ENCODE measurements at places on chromosomes 3 and 15. TPM values are rescaled to one million over a fixed set of nuclear protein-coding genes. Genes with fewer than 3 reads are reported as not detected.

- no peaks in the 10 kb centered on the region for H3K4me1 ChIP-seq
- no peaks in the 10 kb centered on the region for H3K36me3 ChIP-seq
- no peaks in the 10 kb centered on the region for H3K27me3 ChIP-seq
- DNase-seq: peak; percentile 43
Observed at GRCh38 chr3:104460477-104461406, 906.0 kb upstream of the ALCAM start.

GRCh38 chr3:46393554-46394434 lies 13.1 kb downstream of the CCR5AS start:
- no peak overlapping the region for H3K4me3 ChIP-seq
- H3K27me3 ChIP-seq: no peaks in the 10 kb centered on the region
- H3K36me3 ChIP-seq: no peaks in the 10 kb centered on the region
- H3K4me1 ChIP-seq: no peaks in the 10 kb centered on the region
- H3K27ac ChIP-seq: no peak overlapping the region

DNA sequence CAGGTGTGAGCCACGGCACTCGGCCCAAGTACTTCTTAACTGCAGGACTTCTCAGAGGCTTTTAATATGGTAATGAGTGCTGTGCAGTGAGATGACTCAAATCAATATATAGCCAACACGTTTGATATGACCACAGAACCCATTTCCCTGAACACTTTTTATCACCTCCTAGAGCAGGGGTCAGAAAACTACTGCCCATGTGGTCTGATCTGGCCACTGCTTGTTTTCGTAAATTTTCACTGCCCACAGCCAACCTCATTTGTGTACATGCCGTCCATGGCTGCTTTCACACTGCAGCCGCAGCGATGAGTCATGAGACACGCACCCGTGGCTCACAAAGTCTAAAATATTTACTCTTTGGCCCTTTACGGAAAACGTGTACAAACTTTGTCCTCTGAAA lies 179.2 kb downstream of the RORA start:
- no peaks in the 10 kb centered on the region for H3K4me1 ChIP-seq
- H3K27me3 ChIP-seq: no peaks in the 10 kb centered on the region
- H3K36me3 ChIP-seq: no peaks in the 10 kb centered on the region
- no peak overlapping the region for H3K27ac ChIP-seq
- DNase-seq: no peak

- no peak overlapping the region for H3K4me3 ChIP-seq
- no peaks in the 10 kb centered on the region for H3K4me1 ChIP-seq
- H3K36me3 ChIP-seq: no peaks in the 10 kb centered on the region
- no peak for DNase-seq
Observed at GRCh38 chr3:43086460-43087165, 19.3 kb downstream of the POMGNT2 start.

- H3K4me3 ChIP-seq: no peak overlapping the region
- no peaks in the 10 kb centered on the region for H3K36me3 ChIP-seq
- DNase-seq: no peak
Observed at GRCh38 chr15:62099094-62099601, 32.4 kb downstream of the C2CD4A start.

DNA sequence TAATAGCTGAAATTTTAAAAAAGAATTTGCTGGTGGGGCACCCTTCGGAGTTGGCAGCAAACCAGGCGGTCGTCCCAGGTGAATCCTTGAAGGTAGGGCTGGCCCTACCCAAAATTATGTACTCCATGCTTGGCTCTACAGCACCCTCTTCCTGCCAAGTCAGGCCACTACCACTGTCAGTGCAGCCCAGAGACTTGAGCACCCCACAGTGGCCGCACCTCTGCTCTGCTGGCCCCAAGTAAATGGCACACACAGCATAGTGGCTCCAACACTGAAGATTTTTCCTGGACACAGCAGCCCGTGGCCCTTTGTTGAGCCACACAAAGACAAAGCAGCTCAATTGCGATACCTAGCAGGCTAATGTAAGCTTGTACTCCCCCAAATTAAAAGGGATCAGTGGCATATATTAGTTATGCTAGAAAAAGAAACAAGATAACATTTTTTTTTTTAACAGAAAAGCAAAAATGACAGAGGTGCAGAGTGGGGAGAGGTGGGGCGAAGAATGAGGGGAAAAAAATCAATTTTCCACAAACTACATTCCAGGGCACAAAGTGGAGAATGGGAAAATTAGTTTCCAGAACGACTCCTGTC lies 250.5 kb downstream of the UACA start:
- no peak for DNase-seq
- H3K27ac ChIP-seq: no peak overlapping the region
- H3K4me3 ChIP-seq: no peak overlapping the region

DNA sequence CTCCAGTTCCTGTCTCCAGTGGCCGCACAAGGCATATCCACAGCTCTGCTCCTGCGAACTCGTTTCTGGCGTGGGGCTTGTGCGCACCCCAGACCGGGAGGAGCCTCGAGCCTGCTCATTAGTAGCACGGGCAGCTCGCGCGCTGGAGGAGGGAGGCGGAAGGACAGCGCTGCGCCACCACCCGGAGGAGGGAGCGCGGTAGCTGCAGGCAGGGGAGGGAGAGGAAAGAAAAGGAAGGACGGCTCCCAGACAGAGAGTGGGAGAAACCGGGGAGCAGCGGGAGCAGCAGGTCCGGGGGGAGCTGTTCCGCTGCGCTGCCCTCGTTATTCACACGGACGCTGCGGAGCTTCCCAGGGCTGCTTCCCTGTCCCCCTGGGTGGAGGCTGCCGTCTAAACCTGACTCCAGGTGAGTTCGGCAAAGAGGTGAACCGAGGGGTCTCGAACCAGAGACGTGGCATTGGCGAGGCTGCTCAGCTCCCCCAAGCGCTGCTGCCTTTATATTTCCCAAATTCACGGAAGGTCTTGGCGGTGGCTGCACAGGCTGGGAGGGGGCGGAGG lies 121.3 kb upstream of the ZNF717 start:
- peak; percentile 74 for DNase-seq
- H3K36me3 ChIP-seq: no peaks in the 10 kb centered on the region
- no peaks in the 10 kb centered on the region for H3K4me1 ChIP-seq
- H3K27me3 ChIP-seq: no peaks in the 10 kb centered on the region
- no peak overlapping the region for H3K4me3 ChIP-seq

- no peak overlapping the region for H3K4me3 ChIP-seq
- no peak overlapping the region for H3K27ac ChIP-seq
Observed at GRCh38 chr3:194711913-194712312, 26.2 kb downstream of the FAM43A start.

GRCh38 chr3:150377601-150378300 lies 30.3 kb upstream of the TSC22D2 start:
- H3K27me3 ChIP-seq: no peaks in the 10 kb centered on the region
- H3K4me1 ChIP-seq: peaks cover 31% of the 10 kb centered on the region
- DNase-seq: no peak

DNA sequence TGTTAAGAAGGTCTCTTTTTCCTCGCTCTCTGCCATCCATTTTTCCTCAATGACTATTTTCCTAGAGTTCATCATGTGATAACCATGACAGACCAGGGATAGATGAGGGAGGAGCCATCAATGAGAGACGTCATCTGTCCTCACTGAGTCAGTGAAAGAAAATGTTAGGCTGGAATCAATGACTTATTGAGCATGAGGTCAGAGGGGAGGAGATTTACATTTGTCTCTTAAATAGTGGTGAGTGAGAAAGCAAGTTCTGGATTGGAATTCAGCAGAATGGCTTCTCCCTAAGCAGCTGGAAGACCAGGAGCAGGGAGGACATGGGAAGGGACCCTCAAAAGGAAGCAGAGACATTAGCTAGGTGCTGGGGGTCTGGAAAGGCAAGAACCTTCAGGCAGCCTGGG lies 28.2 kb upstream of the USP3 start:
- H3K4me1 ChIP-seq: peaks cover 14% of the 10 kb centered on the region
- H3K27ac ChIP-seq: no peak overlapping the region
- H3K27me3 ChIP-seq: no peaks in the 10 kb centered on the region
- no peaks in the 10 kb centered on the region for H3K36me3 ChIP-seq
- no peak for DNase-seq

GLDN gene
- polyA plus RNA-seq: 10.5 TPM

SMC4 gene
- 56.0 TPM for polyA plus RNA-seq

FMN1 gene
- 7.7 TPM for polyA plus RNA-seq

MAP6D1 gene
- 0.64 TPM for polyA plus RNA-seq

PRRT3 gene
- polyA plus RNA-seq: 1.1 TPM

ASB14 gene
- 0.06 TPM for polyA plus RNA-seq
